ENCODE measurements at places on chromosomes 3 and 15.

GRCh38 chr3:196336319-196337145 is 1.7 kb downstream of the TM4SF19 start:
- DNase-seq: no peak

DNA sequence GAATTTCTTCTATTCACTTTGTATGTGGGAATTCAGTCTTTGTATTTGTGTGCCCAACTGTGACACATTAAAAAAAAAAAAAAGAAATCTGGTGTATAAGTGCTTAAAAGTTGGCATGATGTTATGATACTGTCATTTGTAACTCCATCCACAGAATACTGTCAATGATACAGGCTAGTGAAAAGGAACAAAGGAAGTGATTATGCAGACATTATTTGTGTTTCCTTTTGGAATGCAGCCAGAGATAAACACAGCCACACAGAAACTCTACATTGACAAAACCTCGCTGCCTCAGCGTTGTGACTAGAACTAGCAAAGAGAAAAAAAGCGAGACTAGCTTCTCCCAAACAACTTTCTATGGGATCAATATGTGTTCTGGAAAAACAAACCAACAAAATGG is 519.2 kb upstream of the AGTR1 start:
- DNase-seq: no peak

DNA sequence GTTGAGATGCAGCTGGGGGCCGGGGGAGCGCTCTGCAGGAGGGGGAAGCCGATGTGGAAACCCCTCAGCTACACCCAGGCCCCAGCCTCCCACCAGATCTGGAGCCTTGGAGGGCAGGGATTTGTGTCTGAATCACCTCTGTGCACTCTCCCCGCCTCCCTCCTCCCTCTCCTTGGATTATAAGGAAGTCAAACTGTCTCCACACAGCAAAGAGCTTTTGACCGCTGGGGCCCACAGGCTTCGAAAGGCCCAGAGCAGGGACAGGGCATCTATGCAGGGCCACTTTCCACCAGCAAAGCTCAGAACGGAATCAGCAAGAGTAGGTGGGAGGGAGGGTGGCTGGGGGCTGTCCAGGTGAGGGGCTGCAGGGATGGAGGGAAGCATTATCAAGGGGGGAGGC is 68.9 kb downstream of the IQSEC1 start:
- DNase-seq: peak; percentile 88

GRCh38 chr15:60407415-60407805 is 9.6 kb upstream of the ANXA2 start:
- DNase-seq: no peak

GRCh38 chr15:69809421-69809820 is 288.3 kb downstream of the TLE3 start:
- DNase-seq: no peak
